Stimulated activated CD4-positive, alpha-beta T cell treated with anti-CD3 and anti-CD28 coated beads, Interleukin-1b, Interleukin-23, amount 100 ng/mL, for 24 hours (primary cell): ENCODE measurements at places on chromosomes 4 and X.

DNA sequence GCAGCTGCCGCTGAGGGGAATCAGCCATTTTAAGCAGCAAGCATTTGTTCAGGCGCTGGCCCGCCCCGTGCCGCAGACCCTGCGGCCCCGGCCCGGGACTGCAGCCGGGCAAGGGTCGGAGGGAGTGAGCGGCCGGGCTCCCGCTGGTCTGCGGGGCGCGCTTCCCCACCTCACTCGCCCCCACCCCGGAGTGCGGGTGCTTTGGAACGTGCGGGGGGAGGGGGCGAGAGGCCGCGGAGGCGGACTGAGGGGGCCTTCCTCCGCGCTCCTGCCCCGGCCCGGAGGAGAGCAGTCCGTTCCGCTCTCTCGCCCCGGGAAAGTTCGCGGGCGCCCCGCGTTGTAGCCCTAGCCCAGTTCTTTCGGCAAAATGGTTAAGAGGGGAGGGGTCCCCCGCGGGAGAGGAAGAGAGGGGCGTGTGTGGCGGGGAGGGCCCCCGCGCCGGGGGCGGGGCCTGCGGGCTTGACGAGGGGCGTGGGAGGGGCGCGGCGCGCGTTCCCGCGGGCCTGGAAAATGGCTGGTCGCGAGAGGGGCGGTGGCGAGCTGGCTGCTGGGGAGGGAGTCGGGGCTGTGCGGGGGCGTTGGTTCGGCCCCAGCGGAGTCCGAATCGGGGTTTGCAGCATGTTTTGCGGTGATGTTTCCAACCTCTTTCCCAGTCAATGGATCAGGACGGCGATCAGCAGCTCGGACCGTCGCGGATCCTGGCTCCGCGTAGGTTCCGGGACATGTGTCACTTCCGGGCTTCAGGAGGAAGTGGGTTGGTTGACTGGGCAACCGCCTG, 942 bp downstream of the ING2 start:
- peak; percentile 80 for DNase-seq

- DNase-seq, result no peak
Observed at GRCh38 chrX:110723844-110724243, 71.8 kb downstream of the CHRDL1 start.

DNA sequence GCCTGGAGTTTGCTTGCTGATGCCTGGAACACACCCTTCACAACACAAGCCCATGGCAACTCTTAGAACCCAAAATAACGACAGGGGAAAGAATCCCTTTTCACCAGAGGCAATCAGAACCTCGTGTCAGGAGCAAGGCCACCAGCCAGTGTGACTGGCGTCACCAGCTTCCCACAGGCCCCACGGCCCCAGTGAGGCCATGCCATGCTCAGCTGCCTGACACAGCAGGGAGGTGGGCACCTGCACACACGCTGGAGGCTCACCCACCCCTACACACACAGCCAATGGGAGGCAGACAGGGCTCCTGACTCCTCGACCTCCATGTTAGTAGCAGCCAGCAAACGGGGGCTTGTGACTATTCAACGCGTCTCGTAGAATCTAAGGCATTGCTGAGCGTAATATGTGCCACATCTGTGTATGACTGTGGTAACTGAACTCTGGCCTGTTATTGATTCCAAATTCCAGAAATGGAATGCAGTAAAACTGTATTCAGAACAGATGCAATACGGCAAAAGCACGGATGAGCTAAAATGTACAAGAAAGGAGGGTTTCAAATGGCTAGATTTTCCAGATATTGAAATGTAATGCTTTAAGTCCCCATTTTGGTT, 28.5 kb downstream of the RNF212 start:
- DNase-seq, result no peak

- DNase-seq, result no peak
Observed at GRCh38 chr4:103936653-103937145, 216.9 kb upstream of the TACR3 start.

- no peak for DNase-seq
Observed at GRCh38 chr4:1833307-1834046, 22.5 kb downstream of the LETM1 start.

GRCh38 chr4:181204109-181204508, 1039.1 kb upstream of the TENM3 start:
- no peak for DNase-seq

DNA sequence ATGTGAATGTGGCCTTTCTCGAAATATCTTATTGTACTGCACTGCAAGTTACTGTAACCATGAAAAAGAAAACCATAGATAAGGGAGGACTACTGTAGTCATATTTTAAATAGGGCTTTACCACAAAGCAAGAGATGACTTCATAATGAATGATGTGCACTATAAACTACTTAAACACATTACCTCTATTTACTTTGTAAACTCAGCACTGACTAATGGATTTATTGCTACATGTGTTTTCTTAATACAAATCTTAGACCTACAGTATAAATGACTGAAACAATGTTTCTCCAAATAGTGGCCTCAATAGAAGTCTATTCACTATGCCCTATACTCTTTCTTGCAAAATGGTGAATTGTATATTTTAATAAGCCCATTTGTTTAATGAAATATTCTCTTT, 61.1 kb downstream of the HDX start:
- DNase-seq, result no peak

- DNase-seq, result no peak
Observed at GRCh38 chr4:90958256-90958895, 831.2 kb downstream of the CCSER1 start.

DNA sequence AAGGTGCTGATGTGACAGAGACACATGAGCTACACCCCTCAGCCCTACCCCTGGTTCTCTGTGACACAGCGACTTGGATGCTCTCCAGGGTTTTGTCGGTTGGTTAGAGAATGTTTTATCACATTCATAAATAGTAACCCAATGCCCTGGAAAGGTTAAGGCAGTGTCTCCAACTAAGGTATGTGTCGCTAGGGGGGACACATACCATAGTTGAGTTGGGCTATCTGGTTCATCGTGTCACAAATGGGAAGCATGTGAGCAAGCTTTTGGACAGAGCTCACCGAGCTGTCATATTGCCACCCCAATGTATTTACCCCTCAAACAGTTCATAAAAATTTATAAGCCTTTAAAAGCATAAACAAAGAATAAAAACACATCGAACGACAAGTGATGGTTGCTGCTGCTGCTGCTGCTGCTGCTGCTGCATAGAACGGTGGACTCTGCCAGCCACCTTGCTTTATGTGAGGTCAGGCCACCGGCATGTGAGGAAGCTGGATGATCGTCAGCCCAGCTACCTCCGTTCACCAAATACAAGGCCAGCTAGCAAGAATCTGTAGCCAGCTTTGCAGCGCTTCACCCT, 55.9 kb downstream of the STOX2 start:
- DNase-seq, result no peak

DNA sequence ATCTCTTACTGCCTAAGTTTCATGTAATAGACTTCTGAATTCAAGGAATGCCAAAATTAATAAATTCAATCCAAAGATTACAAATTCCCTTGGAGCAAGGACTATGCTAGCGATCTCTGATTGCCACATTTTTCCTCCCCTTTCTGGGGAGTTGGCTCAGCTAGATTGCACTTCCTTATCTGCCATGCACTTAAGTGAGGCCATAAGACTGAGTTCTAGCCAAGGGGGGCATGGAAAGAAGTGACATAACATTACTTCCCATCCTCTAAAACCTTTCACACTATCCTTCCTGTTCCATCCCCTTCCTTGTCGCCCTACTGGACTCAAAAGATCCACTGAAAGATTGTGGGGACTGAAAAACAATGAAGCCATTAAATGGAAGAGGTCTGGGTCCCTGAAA, 53.8 kb upstream of the TXK start:
- no peak for DNase-seq

GRCh38 chr4:122997463-122998101, 75.2 kb upstream of the NUDT6 start:
- DNase-seq, result no peak

DNA sequence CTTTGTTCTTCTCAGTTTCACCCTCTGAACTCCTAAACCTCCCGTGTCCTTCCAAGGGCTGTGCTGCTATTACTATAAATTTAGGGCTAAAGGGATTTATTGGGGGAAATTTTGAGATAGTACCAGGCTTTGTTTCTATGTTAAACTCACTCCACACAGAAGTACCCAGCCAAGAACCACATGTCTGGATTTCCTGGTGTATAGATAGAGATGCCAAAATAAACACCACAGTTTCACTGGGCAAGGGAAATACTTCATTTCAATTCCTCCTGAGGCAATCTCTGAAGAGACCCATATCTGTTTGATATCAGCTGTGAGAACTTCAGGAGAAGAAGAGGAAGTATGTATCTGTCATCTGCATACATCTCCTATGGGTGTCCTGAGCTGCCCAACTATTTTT, 21.7 kb upstream of the CLNK start:
- DNase-seq, result no peak

- DNase-seq, result peak; percentile 54
Observed at GRCh38 chrX:131752493-131753198, 208.8 kb downstream of the OR13H1 start.

- no peak for DNase-seq
Observed at GRCh38 chr4:31998807-31999206, 1278.6 kb downstream of the PCDH7 start.
